ENCODE measurements at places on chromosomes 5 and 9.
A peak's percentile ranks its signal among the peaks of the same experiment; 100 is the strongest.

- DNase-seq: no peak
Measured at GRCh38 chr9:69465473-69465872, 140.5 kb downstream of the ENTREP1 start.

DNA sequence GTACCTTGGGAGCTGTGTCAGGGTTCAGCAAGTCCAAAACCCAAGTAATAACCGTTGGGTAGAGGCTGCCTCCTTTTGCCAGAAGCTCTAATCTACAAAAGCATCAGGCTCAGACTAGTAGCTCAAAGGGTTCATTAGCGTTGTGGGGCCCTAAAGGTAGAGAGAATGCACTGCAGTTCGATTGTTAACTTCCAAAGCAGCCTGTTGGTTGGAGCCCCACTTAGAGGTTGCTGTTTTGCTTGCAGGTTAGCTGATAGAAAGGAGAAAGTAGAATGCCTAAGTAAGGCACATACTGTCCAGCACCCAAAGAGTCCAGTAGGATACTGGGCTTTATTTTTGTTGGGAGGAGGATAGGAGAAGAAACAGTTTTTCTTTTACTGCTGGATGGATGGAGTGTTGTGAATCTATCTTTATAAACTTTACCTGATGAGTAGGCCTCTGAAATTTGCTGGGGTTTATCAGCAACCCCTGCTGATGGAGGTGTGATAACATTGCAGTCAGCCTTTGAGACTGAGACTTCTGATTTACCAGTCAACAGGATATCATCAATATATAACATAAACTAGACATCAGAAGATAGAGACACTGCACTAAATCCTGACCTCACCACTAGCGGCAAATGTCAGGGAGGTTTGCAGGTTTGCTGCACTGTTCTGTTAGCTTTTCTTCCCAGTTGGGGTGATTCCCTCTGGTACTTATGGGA lies 34.8 kb downstream of the ZNF131 start:
- DNase-seq: no peak

DNA sequence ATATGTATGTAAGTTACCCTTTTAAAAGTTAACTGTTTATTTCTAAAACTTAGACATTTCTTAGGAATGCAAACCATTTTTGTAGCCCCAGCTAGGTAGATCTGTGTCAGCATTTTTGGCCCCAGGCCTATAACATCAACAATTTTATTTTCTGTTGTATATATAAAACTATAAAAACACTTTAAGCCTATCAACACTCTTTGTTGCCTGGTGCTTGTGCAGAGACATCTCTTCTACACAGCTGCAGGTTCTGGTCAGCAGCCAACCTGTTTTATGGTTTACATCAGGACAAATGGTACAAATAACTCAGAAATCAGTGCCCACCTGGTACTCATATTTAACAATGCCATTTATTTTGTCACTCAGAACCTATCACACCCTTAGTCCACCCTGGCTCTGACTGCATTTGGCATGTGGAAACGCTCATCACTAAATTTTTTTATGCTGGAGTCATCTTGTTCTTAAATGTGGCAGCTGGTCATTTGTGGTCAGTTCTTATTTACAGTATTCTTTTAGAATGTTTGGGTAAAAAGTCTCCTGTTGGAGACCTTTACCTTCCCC lies 173.4 kb downstream of the DNAH5 start:
- no peak for DNase-seq

- DNase-seq: no peak
Measured at GRCh38 chr9:133173056-133173455, 9.3 kb upstream of the GBGT1 start.

- no peak for DNase-seq
Measured at GRCh38 chr9:87223392-87224246, 274.0 kb upstream of the DAPK1 start.

GRCh38 chr5:120779674-120780073 lies 315.6 kb downstream of the PRR16 start:
- DNase-seq: no peak

DNA sequence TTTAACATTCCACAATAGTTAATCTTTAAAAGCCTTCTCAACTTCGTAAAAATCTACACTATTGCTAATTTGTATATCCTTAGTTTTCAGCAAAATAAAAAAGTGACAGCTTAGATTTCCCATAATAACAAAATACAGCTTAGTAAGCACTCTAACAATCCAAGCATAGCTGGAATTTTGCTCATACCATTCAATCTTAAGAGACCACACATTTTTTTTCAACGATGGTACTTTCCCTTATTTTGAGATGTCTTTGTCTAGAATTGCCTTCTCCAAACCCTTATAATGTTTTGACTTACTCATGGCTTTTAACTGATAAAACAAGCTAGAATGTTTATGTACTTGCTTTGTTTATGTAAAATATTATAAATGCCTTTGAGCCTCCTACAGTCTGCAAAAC lies 65.6 kb downstream of the HOMER1 start:
- DNase-seq: no peak

DNA sequence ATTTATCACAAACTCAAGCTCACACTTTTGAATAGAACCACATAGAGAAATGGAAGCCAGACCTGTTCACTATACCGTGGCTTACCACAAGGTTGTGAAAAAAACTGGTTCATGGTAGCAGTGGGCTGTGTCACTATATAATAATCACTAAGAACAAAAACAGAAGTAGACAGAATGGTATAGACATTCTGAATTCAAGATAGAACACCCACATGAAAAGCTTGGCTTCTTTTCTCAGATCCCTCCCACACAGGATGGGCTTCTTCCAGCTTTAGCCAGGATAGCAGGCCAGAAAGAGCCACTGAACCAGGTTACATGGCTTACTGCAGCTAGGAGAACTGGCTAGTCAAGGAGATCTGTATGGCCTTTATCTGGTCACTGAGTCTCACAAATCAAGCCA lies 6.1 kb upstream of the NRG2 start:
- no peak for DNase-seq

GRCh38 chr5:128765448-128766061 lies 199.7 kb upstream of the SLC27A6 start:
- DNase-seq: no peak

GRCh38 chr9:37174247-37174646 lies 53.9 kb downstream of the ZCCHC7 start:
- no peak for DNase-seq

DNA sequence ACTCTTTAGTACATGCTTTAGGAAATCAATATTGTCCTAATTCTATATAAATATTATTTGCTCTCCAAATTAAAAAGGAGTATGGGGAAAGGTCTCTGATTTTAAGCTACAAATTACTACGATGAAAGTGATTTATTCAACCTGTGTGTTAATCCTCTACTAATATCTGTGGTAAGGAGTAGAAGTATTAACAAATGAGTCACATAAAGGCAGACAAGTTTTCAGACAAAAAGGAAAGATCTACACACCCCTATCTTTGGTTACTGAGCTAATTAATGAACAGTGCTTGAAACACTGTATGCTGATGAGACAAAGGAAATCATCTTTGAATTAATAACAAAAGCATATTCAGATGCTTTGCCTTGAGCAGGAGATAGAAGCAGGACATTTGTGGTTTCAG lies 15.9 kb downstream of the LOX start:
- DNase-seq: no peak

DNA sequence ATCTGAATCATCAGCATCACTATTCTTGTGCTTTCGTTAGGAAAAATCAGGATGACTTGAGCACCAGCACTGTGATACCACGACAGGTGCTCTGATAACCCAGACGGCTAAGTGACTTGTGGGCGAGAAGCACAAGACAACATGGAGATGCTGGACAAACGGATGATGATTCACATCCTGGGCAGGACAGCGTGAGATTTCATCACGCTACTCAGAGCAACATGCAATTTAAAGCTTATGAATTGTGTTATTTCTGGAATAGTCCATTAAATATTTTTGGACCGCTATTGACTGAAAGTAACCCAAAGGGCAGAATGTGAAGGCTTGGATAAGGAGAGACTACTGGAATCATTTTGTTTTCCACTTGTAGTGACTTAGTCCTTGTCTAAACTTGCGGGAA lies 114.8 kb upstream of the DAPK1 start:
- peak; percentile 10 for DNase-seq

DNA sequence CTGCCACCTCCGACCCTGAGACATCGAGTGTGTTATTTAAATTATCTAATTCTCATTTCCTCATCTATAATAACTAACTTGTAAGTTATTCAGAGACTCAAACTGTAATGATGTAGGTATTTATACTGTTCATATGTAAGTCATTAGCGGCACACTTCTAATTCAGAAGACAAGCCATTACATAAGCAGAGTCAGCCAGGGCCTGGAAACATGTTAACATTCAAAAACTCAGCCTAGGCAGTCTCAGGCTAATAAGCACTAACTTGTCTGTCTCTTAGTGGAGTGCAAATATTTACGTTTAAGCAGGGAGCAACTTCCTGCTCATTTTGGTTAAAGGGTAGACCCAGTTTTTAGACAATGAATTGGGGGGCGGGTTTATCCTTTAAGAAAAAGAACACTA lies 598.4 kb downstream of the ACTL7B start:
- no peak for DNase-seq

GRCh38 chr9:2181792-2182191 lies 166.6 kb downstream of the SMARCA2 start:
- no peak for DNase-seq

- no peak for DNase-seq
Measured at GRCh38 chr9:112831281-112831851, 59.3 kb downstream of the SLC46A2 start.

DNA sequence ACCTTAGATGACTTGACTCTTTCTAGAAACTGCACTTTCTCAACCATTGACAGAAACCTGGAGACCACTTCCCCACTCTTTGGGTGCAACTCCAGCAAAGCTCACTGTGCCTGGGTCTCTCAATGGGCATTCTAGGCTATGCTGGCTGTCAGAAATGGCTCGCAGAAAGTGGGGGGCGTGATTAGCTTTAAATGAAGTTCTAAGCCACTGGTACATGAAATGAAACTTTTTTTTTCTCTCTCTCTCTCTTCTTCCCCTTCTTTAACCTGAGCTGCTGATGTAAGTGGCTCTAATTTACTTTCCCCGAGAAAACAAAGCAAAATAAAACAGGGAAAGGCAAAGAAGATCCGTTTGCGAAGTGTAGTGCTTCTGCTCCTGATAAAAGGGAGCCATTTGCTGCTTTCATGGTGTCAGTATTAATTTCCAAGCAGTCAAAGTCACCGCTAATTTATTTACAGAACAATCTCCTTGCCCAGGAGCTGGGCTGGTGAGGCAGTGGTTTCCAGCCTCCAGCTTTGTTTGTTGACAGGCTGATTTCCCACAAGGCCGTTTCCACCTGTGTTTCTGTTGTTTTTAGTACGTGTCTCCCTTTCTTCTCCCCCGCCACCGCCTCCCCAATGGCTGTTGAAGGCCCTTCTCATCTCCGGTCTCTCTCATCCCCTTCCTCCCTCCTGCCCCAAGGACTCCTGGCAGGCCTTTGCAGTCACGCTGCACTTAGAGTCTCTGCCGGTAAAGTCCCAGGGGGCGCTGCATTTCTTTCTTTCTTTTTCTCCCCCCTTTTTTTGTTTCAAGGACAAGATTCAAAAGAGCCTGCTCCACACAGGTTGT lies 422.9 kb downstream of the EBF1 start:
- no peak for DNase-seq

GRCh38 chr5:111364992-111365391 lies 140.8 kb downstream of the CAMK4 start:
- no peak for DNase-seq

- DNase-seq: peak; percentile 56
Measured at GRCh38 chr9:114487607-114488300, 17.5 kb downstream of the WHRN start.

DNA sequence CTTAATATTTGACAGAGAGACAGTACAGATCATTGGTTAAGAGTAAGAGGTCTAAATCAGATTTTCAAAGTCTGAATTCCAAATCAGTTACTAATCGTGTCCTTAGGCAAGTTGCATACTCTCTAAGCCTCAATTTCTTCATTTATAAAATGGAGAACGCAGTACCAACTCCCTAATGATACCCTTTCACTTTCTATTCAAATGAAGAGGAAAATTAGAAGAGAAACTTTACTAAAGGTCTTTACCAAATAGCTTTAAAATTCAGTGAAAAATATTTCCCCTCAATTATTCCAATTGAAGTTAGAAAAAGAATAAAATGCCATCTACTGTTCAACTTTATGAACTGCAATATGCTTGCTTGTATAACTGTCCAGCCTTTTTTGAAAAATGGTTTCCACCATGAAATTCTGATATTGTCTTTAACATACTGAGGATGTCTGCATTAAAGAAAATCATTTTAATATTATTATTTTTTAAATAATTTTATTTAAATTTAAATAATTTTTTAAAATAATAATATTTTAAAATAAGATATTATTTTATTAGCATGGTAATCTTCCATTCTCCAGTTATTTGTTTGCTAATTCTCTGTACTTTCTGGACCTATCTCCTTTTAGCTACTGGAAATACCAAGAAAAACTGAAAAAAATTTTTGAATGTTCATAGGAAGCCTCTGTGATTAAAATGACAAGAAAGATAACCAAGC lies 36.0 kb downstream of the POC5 start:
- no peak for DNase-seq

DNA sequence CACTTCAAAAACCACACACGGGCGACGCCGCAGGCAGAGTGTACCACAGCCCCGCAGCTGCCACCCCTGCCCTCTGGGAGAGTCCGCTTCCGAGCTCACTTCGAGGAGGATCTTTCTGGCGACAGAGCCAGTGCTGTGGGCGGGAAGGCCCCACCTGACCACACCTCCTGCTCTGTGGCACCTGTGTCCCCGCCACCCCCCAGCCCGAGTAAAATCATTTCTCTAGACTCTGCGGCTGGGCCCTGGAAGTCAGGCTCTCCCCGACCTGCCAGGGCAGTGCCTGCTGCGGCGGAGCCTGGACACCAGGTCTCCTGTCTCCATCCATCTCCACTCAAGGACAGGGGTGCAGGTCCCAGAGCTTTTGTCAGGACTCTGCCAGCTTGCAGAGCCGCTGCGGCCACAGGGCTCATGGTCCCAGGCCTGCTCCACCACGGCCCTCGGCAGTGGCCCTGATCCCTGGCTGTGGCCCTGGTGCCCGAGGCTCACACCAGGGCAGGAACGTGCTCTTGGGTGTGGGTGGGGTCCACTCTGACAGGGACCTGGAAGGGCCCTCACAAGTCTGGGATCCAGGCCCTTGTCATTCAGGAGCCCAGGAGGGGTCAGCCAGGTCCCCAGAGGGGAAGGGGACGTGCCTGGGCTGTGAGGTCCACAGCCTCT lies 20.9 kb upstream of the CAMSAP1 start:
- no peak for DNase-seq

DNA sequence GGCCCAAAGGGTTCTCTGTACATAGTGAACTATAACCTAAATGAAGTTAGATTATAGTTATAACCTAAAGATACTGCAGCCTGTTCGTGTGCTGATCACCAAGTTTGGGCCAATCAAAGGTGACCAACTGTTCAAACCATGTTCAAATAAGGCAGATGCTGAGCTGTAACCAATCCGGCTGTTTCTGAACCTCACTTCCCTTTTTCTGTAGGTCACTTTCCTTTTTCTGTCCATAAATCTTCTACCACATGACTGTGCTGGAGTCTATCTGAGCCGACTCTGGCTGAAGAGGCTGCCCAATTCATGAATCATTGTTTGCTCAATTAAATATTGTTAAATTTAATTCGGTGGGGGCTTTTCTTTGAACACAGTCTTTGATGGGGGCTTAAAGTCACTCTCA lies 1920.2 kb downstream of the MAT2B start:
- no peak for DNase-seq

Measured in CD4-positive, alpha-beta T cell treated with Interferon gamma for 1 hour (primary cell).